GM18507 (cell line): ENCODE measurements at places on chromosomes 1 and 21.

- no peak for DNase-seq
These were observed 45.2 kb downstream of the C8B start for GRCh38 chr1:56920591-56921001.

DNA sequence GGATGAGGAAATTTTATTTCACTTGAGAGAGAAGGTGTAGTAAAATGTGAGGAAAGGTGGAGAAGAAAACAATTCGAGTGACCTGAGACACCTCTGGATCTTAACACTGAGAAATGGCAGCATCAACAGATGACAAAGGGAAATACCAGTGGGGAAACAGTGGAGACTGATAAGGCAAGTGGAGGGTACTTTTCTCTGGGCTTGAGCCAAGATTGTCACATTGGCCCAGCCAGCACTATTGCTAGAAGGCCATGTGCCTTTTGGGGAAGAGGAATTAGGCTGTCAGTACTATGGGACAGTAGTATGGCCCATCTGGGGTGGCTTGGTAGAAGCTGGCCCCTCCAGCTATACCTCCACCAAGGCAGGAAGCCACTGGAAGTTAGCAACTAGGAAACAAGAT lies 8.4 kb downstream of the SYPL2 start:
- no peak for DNase-seq

- DNase-seq, result no peak
These were observed 558.9 kb upstream of the ADAMTS5 start for GRCh38 chr21:27525780-27526179.

- no peak for DNase-seq
These were observed 4.0 kb downstream of the EPS8L3 start for GRCh38 chr1:109759513-109760334.

GRCh38 chr1:157371221-157371620 lies 181.1 kb downstream of the FCRL5 start:
- DNase-seq, result no peak

DNA sequence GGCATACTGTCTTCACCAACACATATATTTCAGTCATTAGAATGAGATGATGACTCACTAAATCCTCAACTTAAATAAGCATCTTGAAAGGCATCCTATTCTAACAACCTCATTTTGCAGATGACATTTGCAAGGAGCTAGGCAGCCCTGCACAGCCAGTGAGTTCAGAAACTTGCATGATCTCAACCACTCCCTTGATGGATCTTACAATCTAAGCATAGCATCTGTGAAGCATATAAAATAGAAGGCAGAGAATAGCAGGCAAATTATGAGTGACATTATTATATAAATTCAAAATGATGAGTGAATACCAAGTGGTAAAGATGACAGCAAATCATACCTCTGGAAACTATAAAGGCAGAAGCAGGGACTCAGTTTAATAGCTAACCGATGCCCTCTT lies 31.6 kb downstream of the KRTAP20-3 start:
- no peak for DNase-seq

- DNase-seq, result no peak
These were observed 8.0 kb upstream of the SVBP start for GRCh38 chr1:42825036-42825851.

DNA sequence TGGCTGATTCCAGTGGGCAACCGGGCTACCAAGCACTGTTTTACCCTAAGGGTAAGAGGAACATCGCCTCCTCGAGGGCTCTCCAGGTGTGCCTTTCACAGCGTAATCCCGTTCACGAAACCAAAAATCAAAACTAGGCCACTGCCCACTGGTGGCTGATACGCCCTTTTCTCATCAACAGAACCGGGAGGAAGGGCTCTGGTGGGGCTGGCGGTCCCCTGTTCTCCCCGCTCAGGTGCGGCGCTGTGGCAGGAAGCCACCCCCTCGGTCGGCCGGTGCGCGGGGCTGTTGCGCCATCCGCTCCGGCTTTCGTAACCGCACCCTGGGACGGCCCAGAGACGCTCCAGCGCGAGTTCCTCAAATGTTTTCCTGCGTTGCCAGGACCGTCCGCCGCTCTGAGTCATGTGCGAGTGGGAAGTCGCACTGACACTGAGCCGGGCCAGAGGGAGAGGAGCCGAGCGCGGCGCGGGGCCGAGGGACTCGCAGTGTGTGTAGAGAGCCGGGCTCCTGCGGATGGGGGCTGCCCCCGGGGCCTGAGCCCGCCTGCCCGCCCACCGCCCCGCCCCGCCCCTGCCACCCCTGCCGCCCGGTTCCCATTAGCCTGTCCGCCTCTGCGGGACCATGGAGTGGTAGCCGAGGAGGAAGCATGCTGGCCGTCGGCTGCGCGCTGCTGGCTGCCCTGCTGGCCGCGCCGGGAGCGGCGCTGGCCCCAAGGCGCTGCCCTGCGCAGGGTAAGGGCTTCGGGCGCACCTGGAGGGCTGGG lies at the start of gene IL6R:
Gene IL6R (plus strand): TSS at position 360 of the 763 bp plus-strand sequence. CDS start 287 bp downstream, at position 647.
- no peak for DNase-seq

DNA sequence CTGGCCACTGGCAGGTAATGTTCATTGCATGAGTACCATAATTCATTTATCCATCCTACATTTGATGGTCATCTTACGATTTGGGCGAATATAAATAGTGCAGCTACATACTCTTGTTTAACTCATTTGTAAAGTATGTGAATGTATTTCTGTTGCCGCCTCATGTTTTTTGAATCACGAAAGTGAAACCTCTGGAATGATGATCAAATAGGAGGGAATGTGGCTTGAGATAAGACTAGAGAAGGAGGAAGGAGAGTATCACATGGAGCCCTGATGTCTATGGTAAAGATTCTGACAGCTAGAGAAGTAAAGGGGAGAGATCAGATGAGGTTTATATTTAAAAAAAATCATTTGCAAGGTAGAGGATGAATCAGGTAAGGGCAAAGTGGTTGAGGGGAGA lies 8.0 kb downstream of the MRPS14 start:
- DNase-seq, result no peak

DNA sequence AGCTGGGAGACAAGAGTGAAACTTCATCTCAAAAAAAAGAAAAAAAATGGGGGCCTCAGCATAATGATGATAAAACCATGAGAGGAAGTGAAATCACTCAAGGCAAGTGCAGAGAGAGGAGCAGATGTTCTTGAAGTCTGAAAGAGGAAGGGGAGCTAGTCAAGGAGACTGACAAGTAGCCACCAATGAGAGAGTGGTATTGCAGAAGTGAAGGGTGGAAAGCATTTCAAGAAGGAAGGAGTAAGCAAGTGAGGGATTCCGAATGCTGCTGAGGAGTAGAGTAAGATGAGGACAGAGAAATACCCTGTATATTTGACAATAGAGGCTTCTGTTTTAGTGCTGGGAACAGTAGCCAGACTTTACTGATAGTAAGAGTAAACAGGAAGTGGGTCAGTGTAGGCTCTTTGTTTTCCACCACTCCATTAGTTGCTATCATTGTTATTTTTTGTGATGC lies 2.9 kb downstream of the TATDN3 start:
- DNase-seq, result peak; percentile 47

DNA sequence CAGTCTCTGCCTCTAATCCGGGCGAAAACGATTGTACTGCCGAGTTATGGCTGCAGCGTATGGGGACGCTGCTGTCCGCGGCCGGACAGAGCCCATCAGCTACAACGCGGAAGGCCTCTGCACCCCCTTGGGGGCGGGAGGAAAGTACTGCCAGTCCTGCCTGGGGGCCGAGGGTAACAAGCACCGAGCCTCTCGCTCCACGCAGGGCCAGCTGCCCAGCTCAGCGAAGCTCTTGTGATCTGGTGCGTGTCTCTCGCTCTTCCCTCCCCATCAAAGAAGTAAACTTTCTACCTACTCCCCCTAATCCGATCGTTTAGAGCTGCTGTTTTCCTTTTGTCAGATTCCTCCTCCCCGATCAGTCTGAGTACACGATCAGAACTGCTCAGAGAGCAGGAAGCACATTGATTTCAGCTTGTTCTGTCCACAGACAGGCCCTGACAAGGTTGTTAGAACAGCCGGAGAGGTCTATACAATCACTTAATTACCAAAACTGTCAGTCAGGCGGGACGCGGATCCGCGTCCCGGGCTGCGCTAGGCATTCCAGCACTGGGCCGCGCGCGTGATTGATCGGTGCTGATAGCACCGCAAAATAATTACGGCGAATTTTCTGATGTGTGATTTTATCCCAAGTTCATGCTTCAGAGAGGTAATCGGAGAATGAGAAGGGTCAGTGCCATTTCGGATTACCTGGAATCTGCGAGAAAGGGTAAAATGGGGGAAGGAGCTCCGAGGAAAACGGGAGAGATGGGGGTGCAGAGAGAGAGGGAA lies 8.7 kb upstream of the BARHL2 start:
- no peak for DNase-seq

DNA sequence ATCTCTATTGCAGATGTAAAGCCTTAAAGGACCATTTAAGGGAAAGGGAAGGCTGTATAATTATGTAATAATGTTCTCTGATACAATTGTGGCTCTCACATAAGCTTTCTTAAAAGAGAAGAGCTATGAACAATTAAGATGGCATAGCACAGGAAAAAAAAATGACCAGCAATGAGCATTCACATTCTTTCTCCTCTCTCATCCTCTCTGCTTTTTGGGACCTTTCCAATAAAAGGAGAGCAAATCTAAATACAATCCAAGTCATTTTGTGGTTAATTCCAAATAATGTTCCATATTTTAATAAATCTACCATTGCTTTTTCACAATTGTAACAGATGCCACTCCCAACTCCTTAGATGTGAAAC lies 23.5 kb downstream of the SMYD3 start:
- no peak for DNase-seq

- DNase-seq, result no peak
These were observed 109.8 kb upstream of the WARS2 start for GRCh38 chr1:119250299-119250698.

GRCh38 chr21:45137612-45137937 lies 63.2 kb downstream of the ADARB1 start:
- no peak for DNase-seq

DNA sequence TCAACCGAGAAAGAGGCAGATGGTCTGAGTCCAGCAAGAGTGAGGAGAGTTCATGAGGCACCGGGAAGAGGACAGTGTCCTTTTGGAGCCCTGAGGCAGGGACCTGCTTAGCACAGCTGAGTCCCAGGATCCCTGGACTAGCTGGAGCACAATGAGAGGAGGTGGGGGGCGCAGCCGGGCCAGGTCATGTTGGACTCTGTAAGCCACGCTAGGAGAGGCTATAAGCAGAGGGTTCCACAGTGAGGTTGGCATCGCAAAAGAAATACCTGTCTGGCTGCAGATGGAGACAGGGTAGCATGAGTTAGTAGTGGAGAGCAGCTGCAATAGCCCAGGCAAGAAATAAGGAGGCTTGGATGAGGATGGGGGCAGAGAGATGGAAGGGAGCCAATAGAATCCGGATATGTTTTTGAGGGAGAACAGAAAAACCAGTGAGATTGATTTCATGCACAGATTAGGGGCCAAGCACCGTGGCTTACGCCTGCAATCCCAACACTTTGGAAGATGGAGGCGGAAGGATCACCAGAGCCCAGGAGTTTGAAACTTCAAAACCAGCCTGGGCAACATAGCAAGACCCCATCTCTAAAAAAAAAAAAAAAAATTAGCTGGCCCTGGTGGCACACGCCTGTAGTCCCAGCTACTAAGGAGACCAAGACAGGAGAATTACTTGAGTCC lies 98.2 kb downstream of the DHRS3 start:
- no peak for DNase-seq
